ENCODE measurements at places on chromosomes 6 and 20.
A peak's percentile ranks its signal among the peaks of the same experiment; 100 is the strongest.

- H3K4me1 ChIP-seq: no peaks in the 10 kb centered on the region
- H3K27ac ChIP-seq: no peak overlapping the region
- no peak overlapping the region for H3K4me3 ChIP-seq
- no peaks in the 10 kb centered on the region for H3K27me3 ChIP-seq
- H3K36me3 ChIP-seq: no peaks in the 10 kb centered on the region
Observed at GRCh38 chr6:132063738-132064137, 112.6 kb upstream of the CCN2 start.

DNA sequence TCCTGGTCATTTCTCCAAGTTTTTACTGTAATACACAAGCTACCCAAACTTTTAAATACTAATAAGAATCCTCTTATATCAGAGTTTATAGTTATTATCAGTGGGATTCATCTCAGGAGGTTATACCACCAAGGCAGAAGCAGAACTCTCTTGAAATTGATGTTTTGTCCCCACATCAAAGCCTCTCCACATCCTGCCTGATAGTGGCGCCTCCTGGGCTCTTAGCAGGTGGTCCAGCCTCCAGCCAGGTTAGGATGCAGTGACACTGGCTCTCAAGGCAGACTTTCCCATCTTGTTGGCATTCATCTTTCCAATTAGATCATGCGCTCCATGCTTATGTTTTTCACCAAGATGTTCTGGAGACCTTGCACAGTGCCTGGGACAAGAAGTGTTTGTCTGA, 81.8 kb upstream of the INSM1 start:
- no peak for DNase-seq
- no peak overlapping the region for H3K4me3 ChIP-seq
- no peaks in the 10 kb centered on the region for H3K27me3 ChIP-seq
- no peaks in the 10 kb centered on the region for H3K4me1 ChIP-seq

- H3K27ac ChIP-seq: no peak overlapping the region
- H3K27me3 ChIP-seq: no peaks in the 10 kb centered on the region
Observed at GRCh38 chr6:134921721-134922261, 28.1 kb downstream of the ALDH8A1 start.

DNA sequence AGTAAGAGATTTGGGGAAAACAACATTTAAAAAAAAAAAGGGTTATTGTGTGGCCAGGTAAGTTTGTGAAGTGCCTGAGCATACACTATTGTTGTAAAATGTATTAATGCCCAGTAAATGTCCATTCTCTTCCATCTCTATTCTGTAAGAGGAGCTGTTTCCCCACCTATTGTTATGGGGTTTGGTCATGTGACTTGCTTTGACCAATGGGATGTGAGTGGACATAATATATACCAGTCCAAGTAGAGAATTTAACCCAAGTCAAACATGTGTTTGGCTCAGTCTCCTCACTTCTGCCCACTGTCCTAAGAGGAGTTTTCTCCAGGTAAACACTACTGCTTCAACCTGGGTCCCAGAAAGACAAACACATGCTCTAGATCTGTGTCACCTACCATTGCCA, 377.1 kb downstream of the FOXA2 start:
- no peak for DNase-seq
- no peaks in the 10 kb centered on the region for H3K4me1 ChIP-seq
- H3K27ac ChIP-seq: no peak overlapping the region
- H3K27me3 ChIP-seq: peaks cover 3% of the 10 kb centered on the region
- no peaks in the 10 kb centered on the region for H3K36me3 ChIP-seq

- H3K27me3 ChIP-seq: no peaks in the 10 kb centered on the region
- H3K27ac ChIP-seq: peak overlapping the region; percentile 88
- H3K36me3 ChIP-seq: no peaks in the 10 kb centered on the region
- H3K4me3 ChIP-seq: peak overlapping the region; percentile 6
Observed at GRCh38 chr6:105170059-105170458, 9.8 kb downstream of the POPDC3 start.

DNA sequence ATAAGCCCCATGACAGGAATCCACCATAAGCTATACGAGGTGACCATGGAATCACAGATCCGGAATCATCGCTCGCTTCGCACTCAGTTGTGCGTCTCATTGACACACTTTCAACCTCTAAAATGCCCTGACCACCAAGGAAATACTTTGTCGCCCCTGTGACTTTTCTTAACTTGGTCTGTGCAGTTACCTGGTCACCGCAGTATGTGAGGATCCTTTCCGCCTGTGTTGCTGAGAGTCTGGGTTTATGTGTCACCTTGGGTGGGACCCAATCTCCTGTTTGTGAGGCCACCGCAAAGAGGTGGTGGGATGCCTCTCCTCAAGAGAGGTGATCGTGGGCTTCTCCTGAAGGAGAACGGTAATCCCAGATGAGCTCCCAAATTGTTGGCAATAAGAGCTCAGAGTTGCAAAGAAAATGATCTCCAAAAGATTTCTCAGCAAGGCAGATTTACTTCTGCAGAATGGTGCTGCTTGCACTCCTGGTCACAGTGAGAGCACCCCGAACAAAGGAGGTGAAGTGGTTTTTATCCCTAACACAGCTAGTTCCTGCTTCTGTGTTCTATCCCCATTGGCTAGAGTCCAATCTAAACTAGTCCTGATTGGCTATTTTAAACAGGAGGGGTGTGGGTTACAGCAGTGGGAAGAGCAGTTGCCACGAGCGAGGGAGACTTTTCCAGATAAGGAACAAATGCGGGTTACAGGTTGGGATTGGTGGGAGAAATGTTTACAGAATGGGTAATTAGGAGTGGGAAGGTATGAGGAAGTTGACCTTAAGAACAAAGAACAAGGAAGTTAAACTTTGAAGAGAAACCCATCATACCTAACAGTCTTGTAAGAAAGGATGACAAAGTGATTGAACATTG, 9.1 kb upstream of the ZNFX1 start:
- no peak for DNase-seq
- H3K27ac ChIP-seq: no peak overlapping the region
- peaks cover 17% of the 10 kb centered on the region for H3K4me1 ChIP-seq

- H3K36me3 ChIP-seq: no peaks in the 10 kb centered on the region
- DNase-seq: peak; percentile 77
- peaks cover 40% of the 10 kb centered on the region for H3K4me1 ChIP-seq
- H3K27ac ChIP-seq: peak overlapping the region; percentile 93
Observed at GRCh38 chr6:2765896-2766766, 938 bp downstream of the WRNIP1 start.

- H3K4me3 ChIP-seq: no peak overlapping the region
- no peak overlapping the region for H3K27ac ChIP-seq
- DNase-seq: no peak
- no peaks in the 10 kb centered on the region for H3K27me3 ChIP-seq
Observed at GRCh38 chr6:166848979-166849748, 107.2 kb downstream of the RNASET2 start.

DNA sequence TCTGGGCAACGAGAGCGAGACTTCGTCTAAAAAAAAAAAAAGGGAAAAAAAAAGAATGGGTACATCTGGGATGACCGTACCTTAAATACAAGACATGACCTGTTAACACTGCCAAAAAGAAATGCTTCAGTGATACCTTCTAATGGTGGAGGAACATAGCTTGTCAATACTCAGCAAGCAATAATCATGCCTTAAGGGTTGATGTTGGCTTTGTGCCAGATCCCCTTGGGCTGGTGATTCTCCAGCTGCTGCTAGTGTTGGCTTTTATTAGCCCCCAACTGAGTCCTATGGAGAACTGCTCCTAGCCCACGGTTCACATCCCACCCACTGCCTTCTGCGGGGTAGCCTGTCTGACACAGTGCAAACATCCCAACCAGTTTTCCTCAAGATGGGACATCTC, 134.9 kb downstream of the PLCB1 start:
- DNase-seq: no peak
- no peaks in the 10 kb centered on the region for H3K4me1 ChIP-seq
- H3K36me3 ChIP-seq: no peaks in the 10 kb centered on the region
- H3K4me3 ChIP-seq: no peak overlapping the region
- no peak overlapping the region for H3K27ac ChIP-seq
- H3K27me3 ChIP-seq: no peaks in the 10 kb centered on the region

DNA sequence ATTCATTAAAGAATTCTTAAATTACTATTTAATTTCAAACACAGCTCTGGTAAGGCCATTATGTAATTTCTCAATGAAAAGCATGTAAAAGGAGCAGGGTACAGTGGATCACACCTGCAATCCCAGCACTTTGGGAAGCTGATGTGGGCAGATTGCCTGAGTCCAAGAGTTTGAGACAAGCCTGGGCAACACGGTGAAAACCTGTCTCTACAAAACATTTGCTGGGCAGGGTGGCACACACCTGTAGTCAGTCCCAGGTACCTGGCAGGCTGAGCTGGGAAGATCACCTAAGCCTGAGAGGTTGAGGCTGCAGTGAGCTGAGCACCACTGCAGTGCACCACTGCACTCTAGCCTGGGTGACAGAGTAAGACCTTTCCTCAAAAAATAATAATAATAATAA, 37.4 kb downstream of the MDN1 start:
- H3K4me3 ChIP-seq: no peak overlapping the region
- no peaks in the 10 kb centered on the region for H3K27me3 ChIP-seq
- H3K27ac ChIP-seq: no peak overlapping the region
